Activated CD4-positive, alpha-beta T cell treated with anti-CD3 and anti-CD28 coated beads, Interleukin-2, amount 10 ng/mL, durations not matched to agents 24 days and 14 days (primary cell): ENCODE measurements at places on chromosomes 2 and 18. TPM values are rescaled to one million over a fixed set of nuclear protein-coding genes. Genes with fewer than 3 reads are reported as not detected.

Gene PDE1A
- not detected in 2 replicates for total RNA-seq

DNA sequence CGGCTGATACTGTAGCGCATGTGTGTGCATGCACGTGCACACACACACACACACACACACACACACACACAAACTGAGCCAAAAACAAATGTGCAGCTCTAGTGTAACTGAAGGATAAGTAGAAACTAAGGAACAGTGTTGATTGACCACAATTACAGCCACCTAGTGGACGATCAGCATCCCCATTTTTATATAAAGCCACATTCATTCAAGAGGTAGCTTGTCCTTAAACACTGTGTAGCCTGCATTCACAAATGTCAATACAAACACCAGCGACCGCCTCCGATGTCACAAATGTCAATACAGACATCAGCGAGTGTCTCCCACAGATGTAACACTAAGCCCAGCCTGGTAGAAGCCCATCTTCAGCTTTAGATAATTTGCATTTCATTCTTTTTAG is 167.4 kb downstream of the PTGR3 start:
- no peak for DNase-seq
- H3K27ac ChIP-seq: no peak overlapping the region
- H3K27me3 ChIP-seq: no peaks in the 10 kb centered on the region
- H3K4me3 ChIP-seq: no peak overlapping the region
- H3K36me3 ChIP-seq: no peaks in the 10 kb centered on the region
- no peaks in the 10 kb centered on the region for H3K4me1 ChIP-seq

DNA sequence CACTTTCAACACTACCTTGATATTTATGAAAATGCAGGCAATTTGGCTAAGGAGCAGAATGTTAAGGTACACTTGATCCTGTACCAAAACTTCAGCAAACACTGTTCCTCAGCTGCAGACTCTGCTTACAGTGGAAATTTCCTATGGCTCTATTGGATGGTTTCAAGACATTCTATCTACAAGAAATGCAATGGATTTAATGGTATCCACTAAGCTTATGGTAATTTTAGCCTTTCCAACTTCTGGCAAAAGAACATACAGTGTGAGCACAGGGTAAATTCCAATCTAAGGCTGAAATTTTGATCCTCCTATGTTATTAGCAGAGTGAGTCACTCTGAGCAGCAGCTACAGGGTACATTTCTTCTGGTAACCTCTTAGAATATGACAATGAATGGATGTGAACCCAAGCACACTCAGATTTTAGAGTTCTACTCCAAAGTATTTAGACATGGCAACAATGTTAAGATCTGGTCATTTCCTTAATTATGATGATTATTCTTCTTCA is 361.8 kb upstream of the PIK3C3 start:
- H3K4me1 ChIP-seq: no peaks in the 10 kb centered on the region
- H3K4me3 ChIP-seq: no peak overlapping the region
- no peaks in the 10 kb centered on the region for H3K27me3 ChIP-seq
- no peak for DNase-seq
- H3K27ac ChIP-seq: no peak overlapping the region

- no peak overlapping the region for H3K4me3 ChIP-seq
- H3K4me1 ChIP-seq: no peaks in the 10 kb centered on the region
- H3K27me3 ChIP-seq: no peaks in the 10 kb centered on the region
- DNase-seq: no peak
- H3K27ac ChIP-seq: no peak overlapping the region
Measured at GRCh38 chr18:76080430-76080829, 414.6 kb downstream of the ZNF516 start.

- peaks cover 4% of the 10 kb centered on the region for H3K4me1 ChIP-seq
- H3K27ac ChIP-seq: no peak overlapping the region
- no peak for DNase-seq
- H3K27me3 ChIP-seq: peaks cover 6% of the 10 kb centered on the region
- no peak overlapping the region for H3K4me3 ChIP-seq
Measured at GRCh38 chr2:203626952-203627681, 79.3 kb upstream of the CD28 start.
